Sigmoid colon (tissue), 7 donors: ENCODE measurements at places on chromosomes 11 and 22. TPM values are rescaled to one million over a fixed set of nuclear protein-coding genes. Genes with fewer than 3 reads are reported as not detected.

The RAPSN gene
- 0.27 TPM for total RNA-seq

The TMEM126B gene
- 86.0 TPM for total RNA-seq

The CARD16 gene
- 5.1 TPM for total RNA-seq

The TMEM109 gene
- total RNA-seq: 91.5 TPM

The SEC14L6 gene
- total RNA-seq: not detected

The USP28 gene
- 37.5 TPM for total RNA-seq

The OR10A2 gene
- total RNA-seq: not detected

The TMEM45B gene
- 0.55 TPM for total RNA-seq

The OR8J3 gene
- total RNA-seq: not detected

The CNIH2 gene
- total RNA-seq: not detected

The GGTLC2 gene
- total RNA-seq: not detected

The APOA4 gene
- not detected for total RNA-seq

DNA sequence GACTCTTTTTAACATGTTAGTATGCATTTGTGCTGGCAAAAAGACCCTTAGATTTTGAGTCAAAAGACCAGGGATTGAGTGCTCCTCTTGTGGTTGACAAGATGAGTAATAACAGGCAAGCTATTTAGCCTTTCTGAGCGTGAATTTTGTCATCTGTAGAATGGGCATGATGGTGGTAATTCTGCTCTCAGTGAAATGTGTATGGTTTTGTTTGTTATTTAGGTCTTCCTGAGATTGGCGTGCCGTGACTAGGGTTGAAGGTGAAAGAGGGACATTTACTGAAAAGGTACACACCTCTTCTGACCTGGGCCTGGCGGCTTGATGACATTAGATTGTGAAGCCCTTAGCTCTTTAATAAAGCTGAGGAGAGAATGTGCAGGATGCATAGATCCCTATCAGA lies 8.4 kb upstream of the CEP295 start:
- no peaks in the 10 kb centered on the region for H3K36me3 ChIP-seq
- DNase-seq: no peak
- H3K4me3 ChIP-seq: no peak overlapping the region
- no peak overlapping the region for H3K27ac ChIP-seq
- H3K27me3 ChIP-seq: no peaks in the 10 kb centered on the region
- H3K4me1 ChIP-seq: no peaks in the 10 kb centered on the region

- no peaks in the 10 kb centered on the region for H3K27me3 ChIP-seq
- H3K36me3 ChIP-seq: no peaks in the 10 kb centered on the region
- no peak for DNase-seq
- H3K27ac ChIP-seq: no peak overlapping the region
- no peaks in the 10 kb centered on the region for H3K4me1 ChIP-seq
Observed at GRCh38 chr11:42255906-42256305, 796.5 kb upstream of the LRRC4C start.

DNA sequence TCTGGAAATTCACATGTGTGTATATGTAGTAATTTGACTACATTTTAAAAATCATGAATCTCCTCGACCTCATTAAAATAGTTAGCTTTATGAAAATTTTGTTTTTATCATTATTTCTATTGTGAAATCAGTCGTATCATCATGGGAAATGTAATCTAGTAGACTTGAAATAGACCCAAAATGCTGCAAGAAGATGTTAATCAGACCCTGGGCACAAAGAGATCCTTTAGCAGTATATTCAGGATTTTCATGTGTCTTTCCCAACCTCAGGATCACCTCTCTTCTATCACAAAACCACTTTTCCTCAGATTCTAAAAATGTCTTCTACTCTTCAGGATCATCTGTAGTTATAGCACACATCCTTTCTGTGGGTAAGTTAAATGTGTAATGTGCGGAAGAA lies 74.9 kb upstream of the ADSL start:
- peak overlapping the region; percentile 33 for H3K27ac ChIP-seq
- H3K36me3 ChIP-seq: peaks cover 36% of the 10 kb centered on the region
- peaks cover 10% of the 10 kb centered on the region for H3K4me1 ChIP-seq
- H3K4me3 ChIP-seq: no peak overlapping the region
- DNase-seq: no peak

DNA sequence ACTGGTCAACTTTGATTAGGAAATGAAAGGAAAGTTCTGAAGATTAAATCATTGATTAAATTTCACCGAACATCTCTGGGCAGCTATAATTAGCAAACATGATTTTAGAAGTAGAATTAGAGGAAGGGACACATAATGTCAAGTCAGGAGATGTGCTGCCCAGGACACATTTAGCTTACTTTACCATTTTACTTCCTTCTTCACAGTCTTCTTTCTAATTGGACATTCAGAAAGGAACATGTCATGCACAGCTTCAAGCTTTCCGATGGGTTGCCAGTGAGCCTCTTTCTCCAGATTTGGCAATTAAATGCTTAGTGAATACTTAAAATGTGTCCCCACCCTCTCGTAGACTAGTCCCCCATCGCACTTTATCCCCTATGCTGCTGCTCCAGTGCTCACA lies 234.7 kb downstream of the FAM76B start:
- no peaks in the 10 kb centered on the region for H3K36me3 ChIP-seq
- H3K4me1 ChIP-seq: peaks cover 7% of the 10 kb centered on the region
- no peak overlapping the region for H3K4me3 ChIP-seq
- no peak overlapping the region for H3K27ac ChIP-seq

GRCh38 chr11:30902929-30903328 lies 316.8 kb upstream of the MPPED2 start:
- H3K27ac ChIP-seq: no peak overlapping the region
- no peaks in the 10 kb centered on the region for H3K36me3 ChIP-seq
- no peaks in the 10 kb centered on the region for H3K4me1 ChIP-seq
- no peaks in the 10 kb centered on the region for H3K27me3 ChIP-seq
- no peak overlapping the region for H3K4me3 ChIP-seq

- H3K4me1 ChIP-seq: no peaks in the 10 kb centered on the region
- H3K4me3 ChIP-seq: no peak overlapping the region
- no peak for DNase-seq
- no peaks in the 10 kb centered on the region for H3K36me3 ChIP-seq
Observed at GRCh38 chr11:123536690-123537437, 106.8 kb downstream of the GRAMD1B start.

DNA sequence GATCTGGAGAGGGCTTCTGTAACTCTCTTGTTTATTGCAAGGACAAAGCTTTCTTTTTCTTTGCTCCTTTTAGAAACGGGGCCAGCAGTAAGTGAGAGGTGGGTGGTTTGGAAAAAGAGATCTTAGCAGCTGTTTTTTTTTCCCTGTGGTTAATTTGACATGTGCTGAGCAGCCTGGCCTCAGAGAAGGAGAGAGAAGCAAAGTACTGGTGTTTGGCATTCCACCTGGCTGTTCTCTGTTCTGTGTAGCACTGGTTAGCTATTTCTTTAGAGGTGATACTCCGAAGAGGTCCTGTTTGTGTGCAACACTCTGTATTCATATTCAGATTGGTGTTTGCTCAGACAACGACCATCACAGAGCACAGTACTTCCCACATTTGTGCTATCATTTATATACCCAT lies 80.8 kb upstream of the SORL1-AS1 start:
- no peaks in the 10 kb centered on the region for H3K36me3 ChIP-seq
- no peak overlapping the region for H3K27ac ChIP-seq
- H3K4me3 ChIP-seq: no peak overlapping the region
- no peak for DNase-seq

GRCh38 chr11:127345819-127346459 lies 345.4 kb upstream of the KIRREL3 start:
- H3K27me3 ChIP-seq: no peaks in the 10 kb centered on the region
- H3K27ac ChIP-seq: no peak overlapping the region
- DNase-seq: no peak
- no peaks in the 10 kb centered on the region for H3K4me1 ChIP-seq
- H3K36me3 ChIP-seq: no peaks in the 10 kb centered on the region

- peak; percentile 63 for DNase-seq
- H3K36me3 ChIP-seq: no peaks in the 10 kb centered on the region
- no peaks in the 10 kb centered on the region for H3K4me1 ChIP-seq
- H3K27me3 ChIP-seq: no peaks in the 10 kb centered on the region
- H3K27ac ChIP-seq: peak overlapping the region; percentile 99
Observed at GRCh38 chr11:67119585-67120391, 725 bp downstream of the KDM2A start.

GRCh38 chr22:22579869-22580604 lies 21.0 kb upstream of the PRAME start:
- no peaks in the 10 kb centered on the region for H3K36me3 ChIP-seq
- no peak overlapping the region for H3K27ac ChIP-seq
- no peak overlapping the region for H3K4me3 ChIP-seq

DNA sequence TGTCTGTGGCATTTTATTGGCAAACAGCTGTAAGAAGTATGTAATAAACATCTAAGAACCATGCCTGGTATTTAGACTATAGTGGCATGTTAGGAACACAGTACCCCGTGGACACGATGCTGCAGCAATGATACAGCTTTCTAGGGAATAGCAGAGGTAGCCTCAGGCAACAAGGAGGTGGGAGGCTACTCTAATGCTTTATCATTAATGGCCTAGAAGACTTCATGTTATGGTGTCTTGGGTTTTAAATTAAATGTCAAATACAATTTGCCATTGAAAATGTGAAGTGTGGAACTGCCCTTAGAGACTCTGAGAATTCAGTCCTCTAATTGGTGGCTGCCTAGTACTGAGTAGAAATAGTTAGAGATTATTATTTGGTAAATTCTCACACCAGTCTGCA lies 516.9 kb downstream of the CNTN5 start:
- no peaks in the 10 kb centered on the region for H3K36me3 ChIP-seq
- no peak for DNase-seq
- no peak overlapping the region for H3K4me3 ChIP-seq
- H3K4me1 ChIP-seq: no peaks in the 10 kb centered on the region
- no peaks in the 10 kb centered on the region for H3K27me3 ChIP-seq
- no peak overlapping the region for H3K27ac ChIP-seq

DNA sequence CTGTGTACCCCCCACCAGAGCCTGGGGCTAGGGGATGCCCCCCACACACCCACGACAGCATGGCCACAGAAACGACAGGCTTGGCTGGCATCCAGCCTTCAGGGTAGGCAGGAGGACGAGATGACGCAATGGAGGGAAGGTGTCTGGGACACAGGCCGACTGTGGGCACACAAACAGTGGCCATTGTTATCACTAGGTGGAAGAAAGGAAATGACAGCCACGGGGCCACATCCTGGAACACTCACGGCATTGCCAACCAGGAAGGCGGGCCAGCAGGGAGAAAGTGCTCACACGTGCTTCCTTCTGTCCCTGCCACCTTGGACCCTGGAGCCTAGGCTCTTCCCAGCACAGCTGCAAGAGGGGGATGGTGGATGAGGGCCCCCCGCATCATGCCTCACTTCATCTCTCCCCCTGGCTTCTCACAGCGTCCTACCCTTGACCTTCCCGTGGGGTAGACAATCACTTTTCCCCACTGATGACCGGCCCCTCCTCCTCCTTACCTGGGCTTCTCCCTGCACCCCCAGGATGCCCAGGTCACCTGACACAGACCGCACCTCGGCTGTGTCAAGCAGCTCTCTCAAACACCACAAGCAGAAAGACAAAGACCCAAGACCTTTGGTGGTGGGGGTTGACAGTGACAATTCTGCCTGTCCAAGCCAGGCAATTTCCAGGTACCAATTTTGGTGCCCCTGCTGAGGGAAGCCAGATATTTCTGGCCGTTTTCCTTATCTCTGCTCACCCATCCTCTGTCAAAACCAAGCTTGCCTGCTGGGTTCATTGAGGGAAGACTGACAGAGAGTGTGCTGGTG lies 8.6 kb downstream of the PLA2G6 start:
- no peak overlapping the region for H3K4me3 ChIP-seq
- H3K4me1 ChIP-seq: peaks cover 14% of the 10 kb centered on the region
- no peaks in the 10 kb centered on the region for H3K27me3 ChIP-seq
- DNase-seq: peak; percentile 68

GRCh38 chr22:34017205-34017604 lies 96.9 kb upstream of the LARGE1 start:
- no peaks in the 10 kb centered on the region for H3K36me3 ChIP-seq
- H3K27ac ChIP-seq: no peak overlapping the region
- H3K4me1 ChIP-seq: no peaks in the 10 kb centered on the region
- H3K4me3 ChIP-seq: no peak overlapping the region

DNA sequence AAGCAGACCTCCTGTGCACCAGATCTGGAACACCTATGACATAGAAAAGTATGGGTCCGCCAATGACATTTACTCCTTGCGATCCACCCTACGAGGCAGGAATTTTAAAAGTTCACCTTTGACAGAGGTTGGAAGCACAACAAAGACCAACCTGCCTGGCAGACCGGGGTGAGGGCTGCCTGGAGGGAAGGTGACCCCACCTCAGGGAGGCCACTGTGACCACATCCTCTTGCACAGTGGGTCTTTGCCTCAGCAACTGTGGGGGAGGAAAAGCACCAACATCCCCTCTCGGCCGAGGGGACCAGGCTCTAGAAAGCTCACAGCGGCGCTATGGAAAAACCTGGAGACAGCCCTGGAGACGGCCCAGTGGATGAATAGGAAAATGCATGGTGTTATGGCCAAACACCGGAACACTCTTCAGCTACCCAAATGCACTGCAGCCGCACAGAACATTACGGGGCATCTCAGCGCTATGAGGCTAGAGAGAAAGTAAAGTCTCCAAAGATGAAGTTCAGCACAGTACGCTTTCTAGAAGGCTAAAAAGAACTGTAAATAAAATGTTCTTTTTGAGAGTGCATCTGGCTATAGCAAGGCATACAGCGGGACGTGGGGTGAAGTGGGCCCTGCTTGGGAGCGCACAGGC lies 1.8 kb upstream of the SHISAL1 start:
- H3K36me3 ChIP-seq: no peaks in the 10 kb centered on the region
- DNase-seq: no peak
- peaks cover 58% of the 10 kb centered on the region for H3K4me1 ChIP-seq
- H3K27me3 ChIP-seq: no peaks in the 10 kb centered on the region
- no peak overlapping the region for H3K4me3 ChIP-seq

DNA sequence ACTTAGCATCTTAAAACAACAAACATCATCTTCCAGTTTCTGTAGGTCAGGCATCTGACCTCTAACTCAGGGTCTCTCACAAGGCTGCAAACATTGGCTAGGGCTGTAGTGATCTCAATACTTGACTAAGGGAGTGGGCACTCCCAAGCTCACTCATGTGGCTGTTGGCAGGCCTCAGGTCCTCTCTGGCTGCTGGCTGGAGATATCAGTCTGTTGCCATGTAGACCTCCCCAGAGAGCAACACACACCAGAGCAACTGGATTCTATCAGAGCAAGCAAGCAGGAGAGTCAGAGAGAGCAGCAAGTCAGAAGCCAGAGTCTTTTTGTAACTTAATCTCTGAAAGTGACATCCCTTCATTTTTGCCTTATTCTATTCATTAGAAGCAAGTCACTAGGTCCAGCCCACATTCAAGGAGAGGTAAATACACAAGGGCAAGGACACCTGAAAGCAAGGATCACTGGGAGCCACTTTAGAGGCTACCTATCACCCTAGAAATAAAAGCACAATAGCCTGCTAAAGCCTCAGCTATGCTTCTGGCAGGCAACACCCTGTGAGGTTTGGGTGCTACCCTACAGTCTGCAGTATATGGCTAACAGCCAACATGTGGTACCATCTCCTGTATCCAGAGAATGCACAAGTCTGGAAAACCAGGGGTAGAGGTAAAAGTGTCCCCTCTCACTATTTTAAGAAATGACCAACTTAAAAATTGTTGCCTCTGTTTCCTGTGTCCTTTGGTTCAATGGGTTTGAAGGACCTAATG lies 33.5 kb upstream of the CD44 start:
- H3K36me3 ChIP-seq: no peaks in the 10 kb centered on the region
- H3K27me3 ChIP-seq: no peaks in the 10 kb centered on the region
- DNase-seq: no peak
- H3K4me1 ChIP-seq: peaks cover 12% of the 10 kb centered on the region
- no peak overlapping the region for H3K4me3 ChIP-seq
- no peak overlapping the region for H3K27ac ChIP-seq

GRCh38 chr22:22884888-22885840 lies 2.5 kb upstream of the IGLL5 start:
- H3K27me3 ChIP-seq: no peaks in the 10 kb centered on the region
- no peak overlapping the region for H3K27ac ChIP-seq
- H3K4me1 ChIP-seq: no peaks in the 10 kb centered on the region
- DNase-seq: no peak
- H3K36me3 ChIP-seq: no peaks in the 10 kb centered on the region
- no peak overlapping the region for H3K4me3 ChIP-seq
